Astrocyte (in vitro differentiated cells and primary cell): ENCODE measurements at places on chromosomes 5 and 9.
A peak's percentile ranks its signal among the peaks of the same experiment; 100 is the strongest.

- no peak for DNase-seq
Observed at GRCh38 chr9:89743573-89744254, 138.9 kb downstream of the GADD45G start.

DNA sequence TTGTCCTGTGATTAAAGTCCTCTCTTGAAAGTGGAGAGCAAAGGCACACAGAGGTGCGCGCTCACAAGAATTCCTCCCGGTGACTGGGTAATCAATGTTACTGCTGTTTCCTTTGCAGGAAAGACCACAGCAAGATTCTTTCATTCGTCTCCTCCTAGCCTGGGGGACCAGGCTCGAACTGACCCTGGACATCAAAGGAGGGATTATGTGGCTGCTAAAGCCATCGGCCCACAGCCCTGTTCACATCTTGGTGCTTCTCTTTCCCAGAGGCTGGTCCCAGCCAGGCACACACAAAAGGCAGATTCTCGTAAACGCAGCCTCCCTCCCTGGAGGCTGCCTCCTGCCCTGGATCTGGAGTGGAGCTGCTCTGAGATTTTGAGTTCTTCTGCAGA, 230.9 kb downstream of the FANCC start:
- no peak for DNase-seq

DNA sequence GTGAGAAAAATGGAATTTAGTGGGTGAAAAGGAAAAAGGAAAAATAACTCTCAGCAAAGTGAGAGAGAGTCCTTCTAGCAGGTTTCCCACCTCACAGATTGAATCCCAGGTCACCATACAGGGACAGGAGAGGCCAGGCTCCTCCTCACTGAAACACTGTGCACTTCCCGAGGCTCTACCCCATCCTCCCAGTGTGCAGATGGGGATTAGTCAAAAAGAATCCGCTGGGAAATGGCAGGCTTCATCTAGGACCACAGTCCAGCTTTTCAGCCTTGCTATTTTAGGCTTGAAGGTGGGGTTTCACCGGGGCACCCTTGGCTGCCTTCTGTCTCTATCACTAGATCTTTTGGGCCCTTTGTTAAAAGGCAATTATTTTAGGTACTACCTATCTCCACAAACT, 47.8 kb downstream of the YIPF5 start:
- DNase-seq, result no peak

DNA sequence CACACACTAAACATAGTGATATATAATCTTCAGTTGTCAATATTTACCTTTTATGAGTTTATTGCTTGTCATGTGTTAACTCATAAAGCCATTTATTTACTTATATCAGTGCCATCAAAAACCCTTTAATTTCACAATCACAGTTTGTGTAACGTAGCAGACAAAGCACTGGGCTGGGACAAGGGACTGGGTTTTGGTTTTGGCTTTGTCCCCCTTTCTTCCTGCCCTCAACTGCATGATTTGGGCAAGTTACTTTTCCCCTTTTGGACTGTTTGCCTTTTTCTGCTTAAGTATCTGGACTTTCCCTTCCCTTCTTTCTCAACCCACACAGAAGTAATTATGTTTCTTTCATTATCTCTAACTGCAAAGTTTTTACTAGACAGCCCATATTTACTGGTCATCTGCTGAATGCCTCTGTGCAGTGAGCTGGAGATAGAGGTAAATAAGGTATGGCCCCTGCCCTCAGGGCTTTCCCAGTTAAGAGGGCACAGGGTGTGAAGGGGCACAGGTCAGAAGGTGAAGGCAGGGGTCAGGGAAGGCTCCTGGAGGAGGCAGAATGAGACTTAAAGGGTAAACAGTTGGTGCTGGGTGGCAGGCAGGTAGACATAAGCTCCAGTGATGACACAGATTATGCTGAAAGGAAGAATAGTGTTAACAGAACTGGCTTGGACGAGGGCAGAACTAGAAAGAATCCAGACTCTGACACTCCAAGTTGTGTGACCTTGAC, 14.8 kb upstream of the NR3C1 start:
- DNase-seq, result no peak

- no peak for DNase-seq
Observed at GRCh38 chr5:9283473-9283872, 262.4 kb downstream of the SEMA5A start.

DNA sequence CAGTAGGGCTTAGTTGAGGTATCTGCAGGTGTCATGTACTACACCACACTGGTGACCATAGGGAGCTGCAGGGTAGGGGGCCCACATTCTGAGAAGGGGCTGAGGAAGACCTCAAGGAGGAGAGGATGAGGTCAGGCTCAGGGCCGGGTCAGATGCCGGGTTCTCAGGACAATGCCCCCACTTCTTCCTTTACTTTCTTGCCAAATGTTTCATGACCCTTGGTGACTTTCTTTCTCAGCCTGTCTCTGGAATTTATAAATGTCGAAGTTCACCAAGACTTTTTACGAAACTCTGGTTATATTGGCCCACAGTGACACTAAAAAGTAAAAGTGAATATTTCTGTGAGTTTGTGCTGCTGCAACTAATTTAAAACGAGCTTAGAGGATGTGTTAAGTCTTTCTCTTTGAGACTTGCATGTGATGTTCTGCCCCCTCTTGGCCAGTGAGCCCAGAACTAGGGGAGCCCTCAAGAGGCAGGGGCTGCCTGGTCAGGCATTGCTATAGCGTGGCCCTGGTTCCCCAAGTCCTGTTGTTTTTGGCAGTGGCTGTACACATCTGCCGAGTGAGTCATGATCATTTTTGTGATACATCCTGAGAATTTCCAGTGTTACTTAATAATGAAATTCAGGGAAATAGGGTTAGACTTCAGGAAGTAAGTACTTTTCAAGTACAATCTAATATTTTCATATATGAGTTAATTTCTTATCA, 11.2 kb downstream of the ACO1 start:
- peak; percentile 92 for DNase-seq

DNA sequence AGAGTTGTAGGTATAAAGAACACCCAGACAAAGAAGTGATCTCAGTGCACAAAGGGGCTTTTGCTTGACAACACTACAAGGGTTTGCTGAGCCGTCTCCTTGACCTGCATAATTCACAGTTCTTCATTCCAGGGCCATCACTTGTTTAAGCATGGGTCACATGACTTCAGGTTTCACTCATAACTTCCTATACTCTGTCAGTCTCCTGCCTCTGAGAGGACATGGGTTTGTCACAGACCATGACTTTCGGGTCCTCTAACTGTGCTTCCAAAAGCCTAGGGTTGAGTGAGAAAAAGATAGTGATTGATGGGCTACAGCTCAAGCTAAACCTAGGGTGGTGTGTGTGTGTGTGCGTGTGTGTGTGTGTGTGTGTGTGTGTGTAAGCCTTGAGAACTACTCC, 166.4 kb downstream of the CDH6 start:
- no peak for DNase-seq

GRCh38 chr5:177140312-177140711, 6.7 kb downstream of the NSD1 start:
- DNase-seq, result no peak

DNA sequence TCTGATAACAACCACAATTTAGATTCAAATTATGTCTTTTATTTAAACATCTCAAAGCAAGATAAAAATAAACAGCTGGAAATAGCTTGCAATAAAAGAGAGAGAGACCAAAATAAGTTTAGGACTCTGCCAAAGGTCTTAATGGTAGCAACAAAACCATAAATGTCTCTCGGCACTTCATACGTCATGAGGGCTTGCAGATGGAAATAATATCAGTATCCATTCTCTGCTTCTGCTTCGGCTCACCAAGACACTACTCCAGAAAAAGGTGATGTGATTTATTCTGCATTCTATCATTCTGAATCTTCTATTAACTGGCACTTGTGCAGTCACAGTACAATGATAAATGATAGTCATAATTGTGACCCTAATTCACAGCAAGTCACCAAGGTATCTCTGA, 56.1 kb downstream of the EBF1 start:
- DNase-seq, result no peak

DNA sequence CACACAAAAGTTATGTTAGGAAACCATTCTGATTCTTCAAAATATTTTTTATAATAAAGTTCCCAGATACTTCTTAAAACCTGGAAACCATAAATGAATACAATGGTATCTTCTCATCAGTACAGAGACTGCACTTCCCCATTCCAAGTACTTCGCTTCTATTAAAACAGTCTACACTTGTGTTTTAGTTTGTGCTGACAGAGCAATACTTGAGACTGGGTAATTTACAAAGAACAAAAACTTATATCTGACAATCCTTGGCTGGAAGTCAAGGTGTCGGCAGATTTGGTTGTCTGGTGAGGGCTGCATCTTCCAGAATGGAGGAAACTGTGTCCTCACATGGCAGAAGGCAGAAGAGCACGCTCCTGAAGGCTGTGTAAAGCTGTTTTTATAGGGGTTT, 70.1 kb downstream of the RFX3 start:
- no peak for DNase-seq

DNA sequence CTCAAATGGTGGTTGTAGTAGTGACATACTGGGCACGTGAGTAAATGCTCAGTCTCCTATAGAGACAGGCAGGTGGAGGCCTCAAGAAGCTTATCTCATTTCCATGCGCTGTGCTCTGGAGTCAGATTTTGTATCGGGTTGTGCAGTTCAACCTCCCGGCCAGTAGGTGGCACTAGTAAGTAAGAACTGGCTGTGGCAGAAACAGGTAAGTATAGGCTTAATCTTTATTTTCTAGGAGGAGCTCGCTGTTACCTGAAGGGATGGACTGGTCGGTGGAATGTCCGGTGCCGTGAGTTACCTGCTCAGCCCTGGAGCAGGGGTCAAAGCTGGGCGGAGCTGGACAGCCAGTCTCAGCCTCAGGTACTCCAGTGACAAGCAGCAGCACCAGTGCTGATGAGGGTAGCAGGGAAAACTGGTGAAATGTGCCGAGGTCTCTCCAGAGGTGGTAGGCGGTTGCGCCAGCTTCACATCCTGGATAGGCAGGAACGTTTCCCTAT, 880.1 kb upstream of the SEMA6A start:
- DNase-seq, result no peak

GRCh38 chr9:135512241-135512603, 9.0 kb upstream of the LCN1 start:
- DNase-seq, result no peak

- no peak for DNase-seq
Observed at GRCh38 chr9:28014212-28014611, 440.9 kb upstream of the C9orf72 start.

- no peak for DNase-seq
Observed at GRCh38 chr9:136292591-136293448, 11.1 kb downstream of the CCDC187 start.

DNA sequence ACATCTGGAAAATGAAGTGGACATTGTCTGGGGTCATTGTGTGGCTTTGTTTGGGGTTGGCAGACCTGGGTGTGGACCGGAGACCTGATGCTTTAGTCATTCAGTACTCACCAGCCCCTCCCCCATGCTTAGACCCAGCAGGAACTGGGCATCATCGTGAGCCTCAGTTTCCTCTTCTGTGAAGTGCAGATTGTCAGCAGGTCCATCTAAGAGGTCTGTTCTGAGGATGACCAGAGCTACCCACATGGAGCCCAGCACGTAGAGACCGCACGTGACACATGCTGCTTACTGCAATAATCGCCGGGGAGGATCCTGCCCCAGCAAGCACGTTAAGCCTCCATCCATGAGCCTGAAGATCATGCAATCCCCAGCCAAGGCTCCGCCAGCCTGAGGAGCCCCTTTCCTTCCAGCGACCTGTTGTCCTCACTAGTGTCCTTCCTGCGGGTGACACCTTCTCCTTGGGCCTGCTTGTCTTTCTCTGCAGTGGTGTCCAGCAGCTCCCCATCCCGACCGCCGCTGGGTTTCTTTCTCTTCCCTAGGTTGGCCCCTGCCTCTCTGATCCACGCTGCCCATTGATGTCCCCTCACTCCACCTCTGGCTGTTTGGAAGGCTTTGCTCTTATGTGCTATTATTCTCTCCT, 26.7 kb upstream of the IRX4 start:
- DNase-seq, result no peak

DNA sequence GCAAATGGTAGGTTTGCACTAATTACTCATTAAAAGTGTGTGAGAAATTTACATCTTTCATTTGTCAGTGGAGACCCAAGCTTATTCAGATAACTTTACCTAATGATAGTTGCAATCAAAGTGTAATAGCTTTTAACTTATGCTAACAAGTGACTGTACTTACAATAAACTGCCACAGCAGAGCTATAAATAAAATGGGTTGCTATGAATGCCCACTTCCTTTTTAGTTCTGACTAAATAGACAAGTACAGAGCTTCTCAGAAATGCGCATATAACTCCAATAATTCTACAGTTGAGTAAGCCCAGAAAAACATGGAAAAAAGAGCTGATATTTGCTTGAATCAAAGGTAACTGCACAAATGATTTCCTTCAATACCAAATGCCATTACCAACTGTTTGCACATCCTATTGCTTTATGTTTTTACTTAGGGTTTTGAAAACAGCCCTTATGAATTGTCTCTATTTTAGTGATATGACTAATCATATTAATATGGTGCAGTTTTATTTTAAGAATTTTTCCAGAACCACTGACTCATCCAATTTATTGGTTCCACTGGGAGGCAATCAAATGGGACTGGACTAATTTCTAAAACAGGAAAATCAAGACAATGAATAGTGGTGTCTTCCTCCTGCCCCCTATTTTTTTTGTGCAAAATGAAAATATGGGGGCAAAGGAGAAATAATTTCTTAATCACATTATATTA, 84.1 kb downstream of the PPP2R2B start:
- DNase-seq, result peak; percentile 31

DNA sequence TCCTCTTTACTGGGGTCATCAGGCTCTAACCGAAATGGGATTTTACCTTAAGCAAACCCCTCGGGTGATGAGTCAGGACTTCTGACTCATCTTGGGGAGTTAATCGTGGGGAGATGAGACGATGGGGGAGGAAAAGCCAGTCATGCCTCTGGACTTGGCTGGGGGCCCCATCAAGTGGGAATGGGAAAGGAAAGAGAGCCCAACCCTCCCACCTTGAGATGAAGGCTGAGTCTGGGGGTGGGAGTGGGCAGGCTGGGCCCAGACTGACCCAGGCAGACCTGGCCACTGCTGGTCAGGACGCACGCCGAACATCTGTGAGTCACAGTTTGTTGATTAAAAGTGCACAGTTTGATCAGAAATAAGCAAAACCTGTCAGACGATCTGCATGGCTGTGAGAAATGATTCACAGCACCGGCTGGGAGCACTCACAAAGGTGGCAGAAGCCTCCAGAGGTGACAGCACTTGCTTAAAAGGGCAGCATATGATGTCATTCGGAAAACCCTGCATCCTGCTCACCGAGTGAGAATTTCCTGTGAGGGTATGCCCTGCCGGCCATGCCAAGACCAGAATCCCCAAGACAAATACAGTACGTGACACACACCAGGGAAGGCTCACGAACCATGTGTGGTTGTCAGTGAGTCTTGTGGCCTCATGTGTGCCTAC, 50.0 kb upstream of the SLC25A51 start:
- DNase-seq, result peak; percentile 99

DNA sequence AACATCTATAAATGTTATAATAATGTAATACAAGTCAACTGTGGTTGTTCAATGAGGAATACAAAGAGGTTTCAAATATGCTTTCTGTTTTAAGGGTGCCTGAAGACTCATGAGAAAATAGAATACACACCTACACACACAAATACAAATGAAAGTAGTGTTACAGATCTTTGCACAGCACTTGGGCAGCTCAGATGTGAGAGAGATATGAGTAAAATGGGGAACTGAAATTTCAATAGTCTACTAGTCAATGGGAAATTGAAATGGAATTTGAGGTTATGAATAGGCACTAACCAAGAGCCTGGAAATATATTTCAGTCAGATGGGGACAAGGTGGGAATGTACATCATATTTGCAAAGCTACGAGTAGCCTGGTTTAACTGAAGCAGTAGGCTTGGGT, 96.6 kb downstream of the ISL1 start:
- DNase-seq, result no peak
